ENCODE measurements at places on chromosomes 7 and 10.

GRCh38 chr7:129887865-129888264 lies 64.9 kb downstream of the UBE2H start:
- no peak overlapping the region for H3K4me3 ChIP-seq
- peaks cover 12% of the 10 kb centered on the region for H3K36me3 ChIP-seq
- DNase-seq: no peak
- H3K27me3 ChIP-seq: no peaks in the 10 kb centered on the region
- H3K4me1 ChIP-seq: no peaks in the 10 kb centered on the region

GRCh38 chr7:33745934-33746333 lies 159.4 kb upstream of the BMPER start:
- H3K4me1 ChIP-seq: no peaks in the 10 kb centered on the region
- no peaks in the 10 kb centered on the region for H3K36me3 ChIP-seq
- H3K4me3 ChIP-seq: no peak overlapping the region
- no peak for DNase-seq
- no peak overlapping the region for H3K27ac ChIP-seq

DNA sequence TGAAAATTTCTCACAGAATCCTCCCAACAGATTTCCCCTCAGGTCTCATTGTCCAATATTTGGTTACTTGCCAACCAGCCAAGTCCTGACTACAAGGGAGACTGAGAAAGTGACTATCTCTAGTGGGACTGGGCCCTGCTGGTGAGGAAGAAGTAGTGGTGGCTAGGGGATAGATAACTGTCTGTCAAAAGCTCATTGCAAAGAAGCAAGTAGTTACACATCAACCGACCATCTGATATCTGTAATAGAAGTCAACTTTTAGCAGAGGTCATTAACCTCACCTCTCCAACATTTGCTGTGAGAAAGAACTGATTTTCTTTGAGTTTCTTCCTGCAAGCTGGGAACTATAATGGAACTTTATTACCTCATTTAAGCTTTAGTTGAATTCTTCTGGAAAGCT lies 15.2 kb downstream of the STAMBPL1 start:
- no peak for DNase-seq
- peaks cover 10% of the 10 kb centered on the region for H3K36me3 ChIP-seq
- peaks cover 12% of the 10 kb centered on the region for H3K4me1 ChIP-seq
- H3K27me3 ChIP-seq: no peaks in the 10 kb centered on the region

DNA sequence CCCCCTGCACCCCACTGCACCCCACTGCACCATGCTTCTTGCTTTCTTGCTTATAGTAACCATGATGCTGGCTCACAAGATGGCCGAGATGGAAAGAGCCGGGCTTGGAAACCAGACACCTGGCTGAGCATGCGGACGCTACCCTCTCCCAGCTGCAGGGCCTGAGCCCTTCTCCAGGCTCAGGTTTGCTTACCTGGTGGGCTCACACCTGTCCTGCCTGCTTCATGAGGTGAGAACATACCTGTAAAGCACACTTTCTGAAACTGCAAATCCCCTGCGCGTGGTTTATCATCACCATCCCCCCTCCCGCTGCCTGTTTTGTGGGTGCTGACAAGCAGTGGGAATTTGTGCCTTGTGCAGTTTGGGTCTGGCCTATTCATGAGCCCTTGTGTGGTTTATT lies 302.7 kb downstream of the GLRX3 start:
- no peaks in the 10 kb centered on the region for H3K4me1 ChIP-seq
- H3K4me3 ChIP-seq: no peak overlapping the region
- H3K27me3 ChIP-seq: no peaks in the 10 kb centered on the region
- H3K36me3 ChIP-seq: no peaks in the 10 kb centered on the region
- no peak overlapping the region for H3K27ac ChIP-seq

GRCh38 chr10:43972976-43973647 lies 324.4 kb upstream of the ZNF32 start:
- no peaks in the 10 kb centered on the region for H3K27me3 ChIP-seq
- no peak for DNase-seq
- no peak overlapping the region for H3K4me3 ChIP-seq
- H3K36me3 ChIP-seq: no peaks in the 10 kb centered on the region
- H3K4me1 ChIP-seq: no peaks in the 10 kb centered on the region
- H3K27ac ChIP-seq: no peak overlapping the region

- H3K27me3 ChIP-seq: no peaks in the 10 kb centered on the region
- H3K36me3 ChIP-seq: no peaks in the 10 kb centered on the region
- DNase-seq: no peak
- H3K4me1 ChIP-seq: no peaks in the 10 kb centered on the region
- H3K27ac ChIP-seq: no peak overlapping the region
These were observed 116.2 kb upstream of the LAMB4 start for GRCh38 chr7:108246227-108246837.

DNA sequence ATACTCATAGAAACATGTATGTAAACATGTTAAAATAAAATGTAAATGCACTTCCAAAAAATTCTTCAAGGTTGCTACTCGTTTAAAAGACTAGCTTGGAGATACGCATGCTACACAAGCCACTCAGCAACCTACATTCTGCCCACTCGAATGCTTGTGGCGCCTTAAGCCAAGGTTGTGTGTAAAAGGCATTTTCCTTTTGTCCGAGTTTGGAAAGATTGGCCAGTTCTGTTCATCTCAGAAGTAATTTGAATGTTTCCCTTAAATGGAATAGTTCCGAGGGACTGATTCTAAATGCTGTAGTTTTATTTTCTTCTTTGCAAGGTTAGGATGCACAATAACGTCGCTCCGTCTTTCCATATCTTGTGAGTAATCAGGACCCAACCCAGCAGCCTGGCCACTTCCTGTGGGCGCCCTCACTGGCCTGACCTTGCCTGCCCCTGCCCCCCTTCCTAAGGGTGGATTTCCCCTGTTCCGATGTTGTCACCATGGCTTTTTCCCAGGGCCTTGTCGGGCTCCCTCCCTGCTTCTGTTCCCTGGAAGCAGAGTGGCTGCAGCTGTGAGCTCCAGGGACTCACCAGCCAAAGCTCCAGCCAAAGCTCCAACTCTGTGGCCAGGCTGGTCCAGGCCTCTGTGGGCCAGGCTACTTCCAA lies 70.6 kb downstream of the PTPRE start:
- no peak overlapping the region for H3K27ac ChIP-seq
- no peak for DNase-seq
- no peaks in the 10 kb centered on the region for H3K36me3 ChIP-seq
- peaks cover 9% of the 10 kb centered on the region for H3K4me1 ChIP-seq
- no peak overlapping the region for H3K4me3 ChIP-seq
- no peaks in the 10 kb centered on the region for H3K27me3 ChIP-seq

DNA sequence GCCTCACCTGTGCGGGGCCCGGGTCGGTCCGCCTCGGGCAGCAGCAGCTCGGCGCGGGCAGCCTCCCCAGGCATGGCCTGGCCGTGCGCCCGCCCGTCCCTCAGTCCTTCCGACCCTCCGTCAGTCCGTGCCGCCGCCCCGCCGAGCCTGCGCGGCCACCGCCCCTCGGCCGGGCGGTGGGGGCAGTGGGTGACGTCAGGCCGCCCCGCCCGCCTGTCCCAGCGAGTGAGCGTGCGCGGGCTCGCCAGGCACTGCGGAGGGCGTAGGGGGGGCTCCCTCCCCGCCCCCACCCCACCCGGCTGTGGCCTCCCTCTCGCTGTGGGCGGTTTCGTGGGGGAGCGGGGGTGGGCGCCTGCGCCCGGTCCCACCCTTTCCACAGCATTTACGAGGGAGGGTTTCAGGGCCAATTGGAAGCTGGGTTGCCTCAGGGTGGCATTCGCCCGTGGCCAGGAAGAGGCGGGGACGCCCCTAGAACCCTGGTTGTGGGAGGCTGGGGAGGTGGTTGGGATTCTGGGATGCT lies at the start of gene NACAD:
Gene NACAD, minus strand, starts transcription at position 149 of the 520 bp plus-strand sequence. Its CDS starts 75 bp downstream, at position 74.
- no peak within 1 kb of the TSS for H3K27ac ChIP-seq
- peaks cover 17% of the 10 kb centered on the region for H3K27me3 ChIP-seq
- no peak for DNase-seq
- H3K4me3 ChIP-seq: peak within 1 kb of the TSS; percentile 42
- H3K4me1 ChIP-seq: peaks cover 10% of the 10 kb centered on the region
- no peaks in the 10 kb centered on the region for H3K36me3 ChIP-seq

- no peak overlapping the region for H3K4me3 ChIP-seq
- no peaks in the 10 kb centered on the region for H3K27me3 ChIP-seq
- H3K27ac ChIP-seq: no peak overlapping the region
- DNase-seq: no peak
- H3K4me1 ChIP-seq: no peaks in the 10 kb centered on the region
These were observed 52.2 kb downstream of the GPR158 start for GRCh38 chr10:25226775-25227682.

DNA sequence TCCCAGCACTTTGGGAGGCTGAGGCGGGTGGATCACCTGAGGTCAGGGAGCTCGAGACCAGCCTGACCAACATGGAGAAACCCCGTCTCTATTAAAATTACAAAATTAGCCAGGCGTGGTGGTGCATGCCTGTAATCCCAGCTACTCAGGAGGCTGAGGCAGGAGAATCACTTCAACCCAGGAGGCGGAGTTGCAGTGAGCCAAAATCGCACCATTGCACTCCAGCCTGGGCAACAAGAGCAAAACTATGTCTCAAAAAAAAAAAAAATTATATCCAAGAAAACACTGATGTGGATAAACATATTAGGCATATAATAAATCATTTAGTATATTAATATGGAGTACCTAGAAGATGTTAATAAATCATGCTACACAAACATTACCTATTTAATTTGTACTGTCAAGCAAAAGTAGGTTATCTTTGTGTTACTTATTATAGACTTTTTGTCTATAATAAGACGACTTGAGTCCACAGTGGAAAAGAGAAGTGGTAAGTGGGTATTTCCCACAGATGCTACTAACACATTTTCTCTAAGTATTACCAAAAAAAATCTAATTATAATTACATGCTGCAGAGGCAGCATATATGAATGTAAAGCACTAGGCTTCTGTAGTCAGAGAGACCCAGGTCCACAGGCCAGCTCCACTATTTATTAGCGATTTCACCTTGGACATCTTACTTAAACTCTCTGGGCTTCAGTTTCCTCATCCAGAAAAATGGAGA lies 34.5 kb downstream of the DNMBP start:
- no peak for DNase-seq
- H3K36me3 ChIP-seq: no peaks in the 10 kb centered on the region
- H3K4me3 ChIP-seq: no peak overlapping the region
- H3K27ac ChIP-seq: no peak overlapping the region

DNA sequence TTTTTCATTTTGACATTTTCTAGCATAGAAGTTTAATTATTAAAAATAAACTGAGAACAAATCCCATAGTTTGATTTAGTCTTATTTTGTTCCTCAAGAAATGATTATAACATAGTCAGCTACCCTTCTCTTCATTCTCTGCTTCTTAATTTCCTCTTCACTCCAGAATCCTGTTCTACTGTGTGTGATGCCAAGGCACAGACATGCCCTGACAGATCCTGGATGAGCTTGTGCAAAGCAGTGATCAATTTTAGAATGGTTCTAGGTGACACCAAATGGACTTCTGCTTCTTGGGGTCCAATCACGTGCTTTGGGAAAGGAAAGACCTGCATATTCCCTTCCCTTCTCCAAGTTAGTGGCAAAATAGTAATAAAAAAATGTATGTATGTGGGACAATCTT lies 665.6 kb downstream of the MAGI2 start:
- no peak for DNase-seq
- no peak overlapping the region for H3K27ac ChIP-seq
- no peaks in the 10 kb centered on the region for H3K4me1 ChIP-seq
- no peaks in the 10 kb centered on the region for H3K27me3 ChIP-seq
- H3K4me3 ChIP-seq: no peak overlapping the region

DNA sequence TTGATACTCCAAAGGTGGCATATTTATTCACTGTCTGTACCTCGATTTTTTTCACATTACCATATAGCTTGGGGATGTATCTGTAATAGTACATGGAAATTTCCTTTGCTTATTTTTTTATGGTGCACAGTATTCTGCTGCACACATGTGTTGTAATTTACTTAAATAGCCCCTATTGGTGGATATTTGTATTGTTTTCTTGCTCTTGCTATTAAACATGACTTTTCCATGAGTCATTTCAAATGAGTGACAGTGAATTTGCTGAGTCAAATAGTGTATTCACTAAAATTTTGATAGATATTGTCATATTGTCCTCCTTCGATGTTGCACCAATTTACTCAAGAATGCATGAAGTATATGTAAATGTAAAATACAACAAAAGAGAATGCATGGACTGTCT lies 122.7 kb upstream of the STEAP4 start:
- DNase-seq: no peak
- H3K27me3 ChIP-seq: no peaks in the 10 kb centered on the region
- no peak overlapping the region for H3K27ac ChIP-seq
- H3K4me1 ChIP-seq: no peaks in the 10 kb centered on the region
- no peaks in the 10 kb centered on the region for H3K36me3 ChIP-seq

DNA sequence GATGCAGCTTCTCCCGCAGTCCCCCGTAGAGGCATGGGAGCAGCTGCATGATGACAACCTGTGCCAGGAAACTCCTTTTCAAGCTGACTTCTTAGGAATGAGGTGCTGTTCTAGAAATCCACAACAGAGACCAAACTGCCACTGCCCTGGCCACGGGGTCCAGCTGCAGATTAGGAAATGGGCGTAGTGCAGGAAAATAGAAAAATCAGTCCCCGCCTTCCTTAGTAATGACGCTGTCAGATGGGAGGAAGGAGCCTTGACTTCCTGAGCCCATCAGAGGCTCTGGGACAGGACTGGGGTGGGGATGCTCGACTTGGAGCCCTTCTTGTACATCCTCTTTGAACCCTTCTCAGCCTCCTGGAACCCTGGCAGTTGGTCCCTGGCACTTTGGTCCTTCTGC lies 227.8 kb upstream of the GRB10 start:
- H3K27ac ChIP-seq: no peak overlapping the region
- no peaks in the 10 kb centered on the region for H3K36me3 ChIP-seq
- H3K4me3 ChIP-seq: no peak overlapping the region
- H3K27me3 ChIP-seq: no peaks in the 10 kb centered on the region

GRCh38 chr10:90326498-90327267 lies 531.2 kb downstream of the HTR7 start:
- H3K4me3 ChIP-seq: no peak overlapping the region
- no peak for DNase-seq
- H3K27me3 ChIP-seq: no peaks in the 10 kb centered on the region
- H3K4me1 ChIP-seq: no peaks in the 10 kb centered on the region
- no peaks in the 10 kb centered on the region for H3K36me3 ChIP-seq

All from CD4-positive, alpha-beta T cell (primary cell).